Colonic mucosa (tissue), 4 donors: ENCODE measurements at places on chromosomes 6 and 20.

DNA sequence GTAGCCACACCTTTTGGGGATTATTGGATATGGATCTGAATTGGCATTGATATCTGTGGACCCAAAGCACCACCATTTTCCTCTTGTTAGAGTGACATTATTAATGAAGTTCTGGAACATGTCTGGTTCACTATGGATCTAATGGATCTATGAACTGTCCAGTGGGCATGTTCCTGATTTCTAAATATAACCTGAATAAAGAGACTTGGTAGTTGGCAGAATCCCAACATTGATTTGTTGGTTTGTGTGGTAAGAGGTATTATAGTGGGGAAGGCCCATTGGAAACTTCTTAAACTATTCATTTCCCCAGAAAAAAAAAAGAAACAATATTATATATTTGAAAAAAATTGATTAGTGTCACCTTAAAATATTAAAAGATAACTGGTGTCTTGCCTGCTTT lies 312.6 kb downstream of the HTR1B start:
- DNase-seq: no peak

- DNase-seq: no peak
Observed at GRCh38 chr6:116866281-116866871, 10.7 kb upstream of the RFX6 start.

GRCh38 chr6:168555618-168556273 lies 114.8 kb downstream of the SMOC2 start:
- DNase-seq: no peak

GRCh38 chr6:51463321-51463720 lies 624.1 kb downstream of the PKHD1 start:
- DNase-seq: no peak

DNA sequence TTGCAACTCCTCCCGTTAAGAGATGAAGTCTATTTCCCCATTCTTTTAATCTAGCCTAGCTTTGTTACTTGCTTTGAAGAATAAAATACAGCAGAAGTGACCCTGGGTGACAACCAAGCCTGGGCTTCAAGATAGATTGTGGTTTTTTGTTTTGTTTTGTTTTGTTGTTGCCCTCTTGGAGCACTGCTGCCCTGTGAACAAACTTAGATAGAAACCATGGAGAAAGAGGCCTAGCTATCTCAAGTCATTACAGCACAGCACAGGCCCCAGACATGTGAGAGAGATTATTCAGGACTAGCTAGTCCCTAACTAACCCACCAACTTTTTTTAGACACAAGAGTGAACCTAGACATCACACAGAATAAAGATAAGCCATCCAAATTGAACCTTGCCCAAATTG lies 475.2 kb downstream of the EPHA7 start:
- no peak for DNase-seq

DNA sequence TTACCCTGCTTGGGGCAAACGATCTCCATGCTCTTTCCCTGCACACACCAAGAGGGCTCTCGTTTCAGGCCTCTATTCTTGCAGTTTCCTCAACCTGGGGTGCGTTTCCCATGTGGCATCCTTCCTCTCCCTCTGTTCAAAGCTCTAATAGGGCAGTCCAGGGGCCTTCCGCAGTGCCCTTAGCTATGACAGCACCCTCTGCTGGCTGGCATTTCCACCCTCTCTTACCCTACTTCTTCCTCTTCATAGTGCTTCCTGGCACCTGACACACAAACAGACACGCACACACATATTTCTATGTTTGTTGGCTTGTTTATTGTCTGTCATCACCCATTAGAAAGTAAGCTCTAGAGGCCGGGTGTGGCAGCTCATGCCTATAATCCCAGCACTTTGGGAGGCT lies 294.0 kb downstream of the CLIC5 start:
- no peak for DNase-seq

DNA sequence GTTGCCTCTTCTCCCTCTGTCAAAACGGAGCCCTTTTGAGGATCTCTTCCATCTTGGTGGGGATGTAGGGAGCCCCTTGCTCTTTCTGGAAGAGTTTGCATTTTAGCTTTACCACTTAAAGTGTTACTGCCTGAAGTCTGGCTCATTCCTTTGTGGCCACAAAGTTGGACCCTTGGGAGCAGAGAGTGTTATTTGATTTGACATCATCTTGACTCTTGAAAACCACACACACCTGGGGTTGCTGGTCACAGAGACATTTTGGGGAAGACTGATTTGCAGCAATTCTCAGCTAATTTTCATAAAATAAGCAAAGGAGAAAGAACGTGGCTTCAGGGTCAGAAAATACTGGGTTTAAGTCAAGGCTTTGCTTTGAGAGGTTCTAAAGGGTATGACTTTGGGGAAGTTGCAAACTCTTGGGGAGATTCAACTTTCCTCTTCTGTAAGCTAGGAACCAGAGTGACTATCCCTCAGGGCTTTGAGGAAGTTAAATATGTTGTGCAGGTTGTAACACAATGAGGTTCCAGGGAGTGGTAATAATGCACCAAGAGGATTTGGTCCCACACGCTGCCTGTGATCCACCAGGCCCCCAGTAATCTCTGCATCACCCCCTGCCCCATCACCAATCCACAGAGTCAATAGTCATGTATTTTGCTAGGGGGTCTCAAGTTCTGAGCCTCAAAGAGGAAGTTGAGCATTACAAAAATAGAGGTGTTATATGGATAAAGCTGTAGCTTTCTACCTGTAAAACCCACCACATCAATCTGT lies 141.6 kb upstream of the SLC24A3 start:
- DNase-seq: no peak

DNA sequence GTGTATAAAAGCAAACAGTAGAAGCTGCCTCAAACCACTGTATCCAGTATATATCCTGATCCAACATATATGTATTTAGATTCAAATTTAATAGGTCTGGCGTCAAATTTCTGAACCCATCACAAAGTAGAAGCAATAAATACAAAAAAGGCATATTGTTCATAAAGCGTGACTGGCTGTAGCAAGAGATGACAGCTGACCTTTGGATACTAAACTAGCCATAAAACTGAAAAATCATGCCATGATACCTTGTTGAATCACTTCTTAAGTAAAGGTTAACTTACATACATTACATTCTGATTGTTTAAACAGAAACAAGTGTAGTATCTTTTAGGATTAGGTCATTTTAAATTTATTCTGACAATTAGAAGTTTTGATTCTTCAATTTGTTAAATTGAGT lies 372.0 kb upstream of the FLRT3 start:
- DNase-seq: no peak

- DNase-seq: no peak
Observed at GRCh38 chr6:166862287-166862977, 93.9 kb downstream of the RNASET2 start.
